NCI-H1092 (cell line): ENCODE measurements at places on chromosomes 1 and 21.

DNA sequence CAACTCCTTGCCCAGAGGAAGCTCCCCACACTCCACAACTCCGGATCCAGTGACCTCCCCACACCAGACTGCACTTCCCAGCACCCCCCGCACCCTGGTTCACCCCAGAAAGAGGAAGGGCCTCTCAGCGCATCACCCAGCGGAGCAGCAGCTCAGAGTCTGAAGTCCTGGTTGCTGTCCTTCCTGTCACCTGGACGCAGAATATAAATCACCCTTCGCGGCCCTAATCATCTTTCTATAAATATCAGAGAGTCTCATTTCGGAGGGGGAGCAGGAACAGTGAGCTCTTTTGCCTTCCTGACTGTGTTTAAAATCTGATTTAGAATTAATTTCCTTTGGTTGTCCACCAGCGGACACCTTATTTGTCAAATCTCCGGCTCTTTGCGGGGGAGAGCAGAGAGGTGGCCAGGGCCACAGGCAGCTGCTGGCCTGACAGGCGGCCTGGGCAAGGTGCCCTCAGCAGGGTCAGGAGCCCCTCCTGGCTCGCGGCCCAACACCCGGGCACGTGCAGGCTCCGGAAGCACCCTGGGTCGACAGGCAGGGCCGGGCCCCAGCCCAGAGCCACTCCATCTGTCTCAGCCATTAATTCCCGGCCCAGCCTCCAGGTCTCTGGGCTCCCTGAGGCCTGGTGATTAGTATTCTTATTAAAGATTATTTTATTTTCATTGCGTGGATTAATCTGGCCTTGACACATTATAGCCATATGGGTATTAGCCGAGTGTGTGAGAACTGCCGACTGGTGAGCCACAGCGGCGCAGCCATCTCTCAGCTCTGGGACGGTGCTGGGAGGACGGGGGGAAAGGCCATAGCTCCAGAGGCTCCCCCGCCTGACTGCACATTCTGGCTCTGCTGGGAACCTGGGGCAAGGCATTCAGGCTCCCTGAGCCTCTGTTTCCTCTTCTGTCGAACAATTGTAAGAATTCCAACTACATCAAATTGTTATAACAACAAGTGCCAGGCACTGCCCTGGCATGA is 19.7 kb downstream of the EPHA8 start:
- peak; percentile 87 for DNase-seq

GRCh38 chr1:8879922-8880676 is 1.6 kb upstream of the ENO1 start:
- no peak for DNase-seq

DNA sequence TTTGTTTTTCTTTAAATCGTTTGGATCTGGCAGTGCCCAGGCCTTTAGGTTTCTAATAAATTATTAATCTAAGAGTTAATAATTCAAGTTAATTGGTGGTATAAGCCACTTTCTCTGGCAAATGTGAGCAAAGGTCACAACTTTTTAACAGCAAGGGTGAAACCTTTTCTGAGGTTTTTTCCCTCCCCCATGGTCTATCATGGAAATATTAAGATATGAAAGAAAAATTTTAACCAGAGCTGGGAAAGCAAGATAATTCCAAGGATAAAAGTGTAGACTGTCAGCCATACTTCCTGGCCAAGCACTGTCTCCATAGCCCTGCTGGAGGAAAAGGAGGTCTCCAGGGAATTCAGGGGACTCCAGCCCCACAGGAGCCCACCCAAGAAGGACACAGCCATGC is 341.2 kb downstream of the SETD4 start:
- DNase-seq, result no peak

GRCh38 chr1:177880339-177880891 is 89.4 kb downstream of the SEC16B start:
- DNase-seq, result no peak

DNA sequence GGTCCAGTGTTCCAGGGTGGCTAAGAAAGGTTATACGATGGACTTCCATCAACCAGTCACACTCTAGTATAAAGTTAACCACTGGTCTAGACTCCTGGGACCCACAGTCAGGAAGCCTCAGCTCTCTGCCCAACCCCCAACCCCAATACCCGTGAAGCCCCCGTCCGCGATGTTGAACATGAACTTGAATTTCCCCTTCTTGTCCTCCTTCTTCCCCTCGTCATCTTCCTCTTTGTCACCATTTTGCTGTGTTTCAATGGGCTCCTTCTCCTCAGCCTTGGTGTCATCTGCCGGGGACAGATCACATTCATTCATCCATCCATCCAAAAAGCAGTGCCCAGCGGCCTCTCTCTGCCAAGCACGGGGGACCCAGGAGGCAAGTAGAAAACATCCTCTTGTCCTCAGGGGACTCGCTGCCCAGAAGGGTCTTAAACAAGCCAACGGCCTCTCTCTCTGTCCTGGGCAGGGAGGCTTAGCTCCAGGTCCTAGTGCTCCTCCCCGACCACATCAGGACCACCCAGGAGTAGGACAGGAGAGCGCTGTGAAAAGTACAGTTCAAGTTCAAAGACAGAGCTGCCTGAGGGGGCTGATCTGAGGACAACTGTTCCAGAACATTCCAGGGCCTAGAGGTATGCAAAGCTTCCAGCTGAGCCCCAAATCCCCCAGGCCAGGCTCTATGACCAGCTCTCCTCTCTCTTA is 66.5 kb downstream of the KCNAB2 start:
- no peak for DNase-seq

- no peak for DNase-seq
Measured at GRCh38 chr1:27106561-27107323, 48.2 kb downstream of the SLC9A1 start.

DNA sequence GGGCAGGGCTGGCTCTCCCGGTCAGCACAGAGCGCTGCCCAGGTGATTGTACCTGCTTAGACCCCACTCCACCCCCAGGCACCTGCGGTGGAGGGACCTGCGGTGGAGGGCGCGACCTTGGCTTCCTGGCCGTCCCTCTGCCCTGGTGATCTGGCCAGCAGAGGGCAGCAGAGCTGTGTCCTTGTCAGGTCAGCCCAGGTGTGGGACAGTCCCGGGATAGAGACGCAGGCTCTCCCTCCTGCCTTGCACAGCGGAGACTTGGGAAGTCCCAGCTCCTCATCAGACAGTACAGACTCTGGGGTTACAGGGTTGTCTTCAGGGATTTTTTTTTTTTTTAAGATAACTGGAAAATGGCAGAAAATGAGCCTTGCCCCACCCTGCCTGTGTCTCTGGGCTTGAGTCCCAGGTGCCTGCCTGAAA is 10.0 kb downstream of the SLX9 start:
- DNase-seq, result no peak

- no peak for DNase-seq
Measured at GRCh38 chr1:234437423-234438171, 41.4 kb downstream of the TARBP1 start.

- DNase-seq, result no peak
Measured at GRCh38 chr1:36734356-36734755, 251.6 kb upstream of the CSF3R start.

DNA sequence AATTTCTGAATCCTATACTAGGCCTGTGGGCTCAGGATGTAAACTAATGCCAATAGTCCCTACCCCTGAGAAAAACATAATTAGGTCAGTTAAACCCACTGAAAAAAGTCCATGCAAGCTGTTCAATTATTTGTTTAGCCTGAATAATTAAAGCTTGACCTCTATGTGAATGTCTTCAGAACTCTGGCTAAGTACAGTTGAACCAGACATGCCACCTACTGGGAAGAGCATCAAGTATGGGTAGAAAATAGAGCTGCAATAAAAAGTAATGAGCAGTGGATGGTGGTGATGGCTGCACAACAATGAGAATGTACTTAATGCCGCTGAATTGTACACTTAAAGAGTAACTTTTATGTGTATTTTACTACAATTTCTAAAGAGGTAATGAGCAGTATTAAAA is 23.6 kb upstream of the SLC19A2 start:
- no peak for DNase-seq
